ENCODE measurements at places on chromosomes 11 and 22.
A peak's percentile ranks its signal among the peaks of the same experiment; 100 is the strongest.

- DNase-seq, result no peak
Measured at GRCh38 chr11:107263844-107264563, 193.6 kb downstream of the CWF19L2 start.

DNA sequence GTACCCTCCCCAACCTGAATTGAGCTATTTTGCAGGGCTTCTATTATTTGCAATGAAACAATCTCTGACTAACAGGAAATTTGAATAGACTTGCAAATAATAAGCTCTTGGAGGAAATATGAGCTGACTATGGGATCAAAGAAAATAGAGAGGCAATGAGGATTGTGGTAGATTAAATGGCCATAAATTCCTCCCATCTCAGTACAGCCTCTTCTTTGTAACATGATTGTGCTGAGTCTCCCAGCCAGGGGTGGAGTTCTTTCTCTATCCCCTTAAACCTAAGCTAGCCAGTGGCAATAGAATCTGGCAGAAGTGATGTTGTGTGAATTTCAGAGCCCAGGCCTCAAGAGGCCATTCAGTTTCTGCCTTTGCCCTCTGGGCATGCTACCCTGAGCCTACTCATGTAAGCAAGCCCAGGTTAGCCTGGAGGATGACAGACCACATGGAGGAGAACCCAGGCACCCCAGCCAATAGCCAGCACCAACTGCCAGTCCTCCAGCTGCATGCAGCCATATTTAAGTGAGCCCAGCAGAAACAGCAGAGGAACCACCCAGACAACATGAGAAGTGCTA is 86.8 kb upstream of the TP53I11 start:
- DNase-seq, result no peak

- DNase-seq, result peak; percentile 91
Measured at GRCh38 chr11:35214792-35215193, 75.8 kb downstream of the CD44 start.

DNA sequence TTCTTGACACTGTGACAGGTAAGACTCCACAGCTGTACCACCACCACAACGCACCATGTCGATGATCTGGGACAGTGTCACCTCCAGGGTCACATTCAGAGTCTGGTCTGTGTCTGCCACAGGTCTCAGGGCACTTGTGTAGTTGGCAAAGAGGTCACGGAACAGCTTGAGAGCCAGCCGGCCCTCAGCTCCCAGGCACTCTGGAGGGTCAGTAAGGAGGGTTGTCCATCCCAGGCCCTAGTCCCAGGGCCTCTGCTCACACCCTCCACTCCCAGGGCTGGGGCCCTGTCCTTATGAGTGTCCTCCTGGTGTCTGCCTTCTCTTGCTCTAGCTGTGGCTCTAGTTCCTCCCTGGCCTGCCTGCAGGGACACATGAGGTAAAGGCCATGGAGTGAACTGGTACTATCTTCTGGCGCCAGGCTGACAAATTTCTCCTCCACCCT is 1.4 kb downstream of the CHRNA10 start:
- DNase-seq, result no peak

GRCh38 chr22:18077087-18077638 is 627 bp upstream of the PEX26 start:
- DNase-seq, result no peak

- no peak for DNase-seq
Measured at GRCh38 chr11:74683279-74683871, 47.9 kb downstream of the CHRDL2 start.

DNA sequence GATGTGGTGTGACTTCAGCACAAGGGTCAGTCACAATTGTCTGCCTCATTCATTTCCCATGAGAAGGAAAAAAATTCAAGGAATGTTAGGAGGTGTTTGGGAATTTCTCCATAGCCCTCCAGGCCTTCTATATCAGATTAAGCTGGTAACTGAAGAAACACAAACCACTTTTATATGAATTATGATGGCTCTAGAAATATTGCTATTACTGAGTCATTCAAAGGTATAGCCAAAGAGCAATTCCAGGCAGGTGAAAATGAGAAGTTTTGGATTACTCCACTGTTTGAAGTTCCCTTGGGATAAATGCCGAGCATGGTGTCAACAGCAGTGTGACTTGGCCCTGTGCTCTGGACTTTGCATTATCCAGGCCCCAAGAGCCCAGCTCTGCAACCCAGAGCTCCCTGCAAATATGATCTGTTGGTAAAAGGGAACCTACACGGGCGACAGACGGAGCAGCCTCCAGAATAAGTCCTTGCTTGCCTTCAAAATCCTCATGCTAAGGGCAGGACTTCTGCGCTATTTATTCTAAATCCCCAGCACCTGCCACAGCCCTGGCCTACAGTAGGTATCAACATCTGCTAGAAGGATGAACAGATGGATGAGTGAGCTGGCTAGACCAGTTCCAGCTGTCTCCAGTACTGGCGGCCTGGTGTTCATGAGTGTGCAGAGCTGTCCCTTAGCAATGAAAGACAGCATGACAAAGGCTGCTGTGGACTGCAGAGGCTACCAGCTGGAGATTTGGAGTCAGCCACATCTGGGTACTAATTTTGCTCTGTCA is 67.5 kb upstream of the ZBED5 start:
- no peak for DNase-seq

GRCh38 chr22:36253523-36254490 is 874 bp downstream of the APOL1 start:
- no peak for DNase-seq

- no peak for DNase-seq
Measured at GRCh38 chr11:79453617-79454016, 12.8 kb upstream of the TENM4 start.

DNA sequence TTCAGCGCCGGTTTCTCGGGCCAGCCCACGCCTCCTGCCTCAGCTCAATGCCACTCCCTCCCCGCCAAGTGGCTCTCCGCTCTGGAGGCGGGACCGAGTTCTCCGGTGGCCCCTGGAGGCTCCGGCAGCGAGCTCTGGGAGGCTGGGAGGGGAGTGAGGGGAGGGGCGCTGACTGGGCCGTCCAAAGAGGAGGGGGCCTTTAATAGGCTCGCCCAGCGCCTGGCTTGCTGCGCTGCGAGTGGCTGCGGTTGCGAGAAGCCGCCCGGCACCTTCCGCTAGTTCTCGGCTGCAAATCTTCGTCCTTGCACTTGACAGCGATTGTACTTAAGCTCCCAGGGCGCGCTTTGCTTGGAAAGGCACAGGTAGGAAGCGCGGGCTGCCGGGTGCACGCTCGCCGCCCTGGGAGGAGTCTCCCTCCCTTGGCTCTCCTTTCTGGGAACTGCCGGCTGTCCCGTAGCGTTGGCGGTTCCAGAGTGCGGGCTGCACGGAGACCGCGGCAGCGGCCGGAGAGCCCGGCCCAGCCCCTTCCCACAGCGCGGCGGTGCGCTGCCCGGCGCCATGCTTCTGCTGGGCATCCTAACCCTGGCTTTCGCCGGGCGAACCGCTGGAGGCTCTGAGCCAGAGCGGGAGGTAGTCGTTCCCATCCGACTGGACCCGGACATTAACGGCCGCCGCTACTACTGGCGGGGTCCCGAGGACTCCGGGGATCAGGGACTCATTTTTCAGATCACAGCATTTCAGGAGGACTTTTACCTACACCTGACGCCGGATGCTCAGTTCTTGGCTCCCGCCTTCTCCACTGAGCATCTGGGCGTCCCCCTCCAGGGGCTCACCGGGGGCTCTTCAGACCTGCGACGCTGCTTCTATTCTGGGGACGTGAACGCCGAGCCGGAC is at the start of gene ADAMTS15:
TSS of gene ADAMTS15 (plus strand) at position 230 of the 894 bp plus-strand sequence. CDS start at position 559, 329 bp downstream.
- DNase-seq, result peak; percentile 84

DNA sequence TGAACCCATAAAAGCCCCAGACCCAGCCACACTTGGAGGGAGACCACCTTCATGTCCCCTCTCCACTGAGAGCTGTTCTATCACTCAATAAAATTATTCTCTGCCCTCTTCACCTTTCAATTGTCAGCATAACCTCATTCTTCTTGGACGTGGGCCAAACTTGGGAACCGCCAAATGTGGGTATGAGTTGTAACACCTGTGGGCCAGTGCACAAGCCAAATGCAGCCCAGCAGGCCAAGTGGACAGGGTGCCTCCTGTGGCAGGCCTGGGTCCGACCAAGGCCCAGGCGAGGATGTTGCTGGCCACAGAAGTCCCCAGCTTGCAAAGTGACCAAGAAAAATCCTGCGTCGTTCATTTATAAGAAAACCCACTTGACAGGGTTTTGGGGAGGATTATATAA is 621.2 kb downstream of the METTL15 start:
- no peak for DNase-seq

GRCh38 chr22:17258788-17259148 is 39.5 kb upstream of the ADA2 start:
- no peak for DNase-seq

DNA sequence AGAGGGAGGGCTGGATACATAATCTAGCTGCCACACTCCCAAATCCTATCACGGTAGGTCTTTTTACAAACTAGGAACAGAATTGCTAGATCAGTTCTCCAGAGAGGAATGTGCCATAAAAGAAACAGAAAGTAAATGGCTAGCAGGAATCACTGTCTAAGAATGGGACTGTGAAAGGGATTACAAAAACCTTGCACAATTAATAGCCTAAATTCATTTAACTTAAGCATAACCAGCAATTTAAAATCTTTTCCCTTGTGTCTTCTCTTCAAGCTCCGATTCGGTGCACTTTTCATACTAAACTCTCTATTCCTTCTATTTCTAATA is 35.2 kb downstream of the APOL5 start:
- DNase-seq, result no peak

DNA sequence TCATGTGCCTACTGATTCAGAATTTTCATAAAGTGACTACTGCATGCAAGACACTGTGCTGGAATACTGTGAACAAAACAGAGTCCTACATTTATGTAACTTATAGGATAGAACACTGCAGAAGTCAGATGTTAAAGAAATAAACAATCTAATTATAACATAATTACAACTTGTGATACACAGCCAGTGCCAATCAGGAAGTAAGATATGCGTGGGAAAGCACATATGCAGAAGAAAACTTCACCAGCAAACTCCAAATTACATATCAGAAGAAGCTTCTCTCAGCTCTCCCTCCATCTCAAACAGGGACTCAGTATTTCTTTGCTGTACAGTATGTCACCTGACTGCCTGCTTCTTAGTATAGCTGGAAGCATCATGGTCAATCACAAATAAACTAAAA is 37.4 kb downstream of the PAK1 start:
- DNase-seq, result no peak

- no peak for DNase-seq
Measured at GRCh38 chr11:97218011-97218410, 828.2 kb downstream of the JRKL start.

GRCh38 chr22:43895986-43896645 is 4.3 kb upstream of the PNPLA5 start:
- no peak for DNase-seq

GRCh38 chr22:49142296-49142695 is 685.4 kb downstream of the BRD1 start:
- DNase-seq, result no peak

GRCh38 chr22:19359554-19360299 is 68.2 kb upstream of the CLTCL1 start:
- no peak for DNase-seq

GRCh38 chr22:22721681-22722354 is 77.4 kb downstream of the GGTLC2 start:
- no peak for DNase-seq

GRCh38 chr22:37762389-37762836 is 45.3 kb upstream of the GCAT start:
- DNase-seq, result no peak

DNA sequence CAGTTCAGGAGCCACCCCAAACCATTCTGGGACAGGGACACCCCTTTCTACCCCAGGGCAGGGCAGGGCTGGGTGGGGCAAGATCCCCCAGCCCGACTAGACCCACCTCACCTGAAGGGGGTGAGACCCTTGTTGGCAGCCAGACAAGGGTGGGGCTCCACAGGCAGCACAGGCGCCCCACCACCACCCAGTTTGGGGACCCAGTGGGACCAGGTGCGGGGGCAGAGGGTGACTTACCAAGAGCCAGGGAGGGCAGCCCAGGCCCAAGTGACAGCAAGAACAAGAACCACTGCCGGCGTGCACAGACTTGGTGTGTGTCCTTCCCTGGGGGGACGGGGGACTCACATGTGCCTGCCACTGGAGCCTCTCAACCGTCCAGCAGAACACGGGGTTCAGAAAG is 2.2 kb downstream of the ADM2 start:
- no peak for DNase-seq

GRCh38 chr11:125932301-125932700 is 13.5 kb upstream of the VSIG10L2 start:
- no peak for DNase-seq

- DNase-seq, result no peak
Measured at GRCh38 chr11:116855413-116855812, 18.0 kb upstream of the APOA1 start.

DNA sequence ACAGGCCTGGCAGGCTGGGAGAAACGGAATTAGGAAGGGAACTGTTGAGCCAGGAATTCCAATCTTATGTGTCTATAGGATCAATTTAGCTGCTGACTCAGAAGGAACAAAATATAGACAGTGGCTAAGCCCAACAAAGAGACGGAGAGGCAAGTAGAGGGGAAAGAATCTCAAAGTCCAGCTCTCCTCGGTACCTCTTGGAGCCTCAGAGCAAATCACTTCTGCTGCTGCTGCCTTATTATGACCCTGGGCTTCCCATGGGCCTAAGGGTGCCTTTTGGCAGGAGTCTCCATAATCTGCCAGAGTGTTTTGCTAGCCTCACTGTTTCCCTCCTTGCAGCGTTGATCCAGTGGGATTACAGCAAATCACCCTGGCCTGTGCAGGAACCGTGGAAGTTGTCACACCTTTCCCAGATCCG is 31.7 kb downstream of the PAX6 start:
- DNase-seq, result no peak
